ENCODE measurements at places on chromosomes 16 and 17. TPM values are rescaled to one million over a fixed set of nuclear protein-coding genes. Genes with fewer than 3 reads are reported as not detected.

PITPNM3 gene
- polyA plus RNA-seq, result 1.6 TPM

ALOX15 gene
- 9.6 TPM for polyA plus RNA-seq

TMEM94 gene
- 63.5 TPM for polyA plus RNA-seq

KRTAP16-1 gene
- not detected for polyA plus RNA-seq

CD300C gene
- polyA plus RNA-seq, result 0.45 TPM

DNAAF1 gene
- 1.6 TPM for polyA plus RNA-seq

PIRT gene
- not detected for polyA plus RNA-seq

All from adipose tissue (tissue), 3 donors.